ENCODE measurements at places on chromosomes 5 and 9.

DNA sequence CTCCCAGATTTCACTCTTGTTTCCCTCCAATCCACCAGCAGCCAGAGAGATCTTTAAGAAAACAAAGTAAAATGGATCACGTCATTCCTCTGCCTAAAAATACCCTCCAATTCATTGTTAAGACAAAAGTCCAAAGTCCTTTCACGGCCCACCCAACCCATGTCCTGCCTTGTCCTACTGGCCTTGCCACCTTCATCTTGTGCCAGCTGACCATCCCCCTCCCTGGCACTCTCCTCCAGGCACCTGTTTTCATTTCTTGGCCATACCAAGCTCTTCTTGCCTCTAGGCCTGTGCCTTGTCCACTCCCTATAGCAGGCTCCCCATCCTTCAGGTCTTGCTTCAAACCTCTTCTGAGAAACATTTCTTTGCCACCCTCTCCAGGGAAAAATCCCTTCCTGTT is 307.6 kb downstream of the MSX2 start:
- no peak overlapping the region for H3K27ac ChIP-seq
- no peak overlapping the region for H3K4me3 ChIP-seq
- peaks cover 8% of the 10 kb centered on the region for H3K27me3 ChIP-seq
- no peaks in the 10 kb centered on the region for H3K4me1 ChIP-seq
- H3K36me3 ChIP-seq, result no peaks in the 10 kb centered on the region
- no peak for DNase-seq

GRCh38 chr5:150454492-150455229 is 5.1 kb upstream of the RPS14 start:
- no peak overlapping the region for H3K4me3 ChIP-seq
- peaks cover 29% of the 10 kb centered on the region for H3K4me1 ChIP-seq
- H3K27ac ChIP-seq, result no peak overlapping the region

DNA sequence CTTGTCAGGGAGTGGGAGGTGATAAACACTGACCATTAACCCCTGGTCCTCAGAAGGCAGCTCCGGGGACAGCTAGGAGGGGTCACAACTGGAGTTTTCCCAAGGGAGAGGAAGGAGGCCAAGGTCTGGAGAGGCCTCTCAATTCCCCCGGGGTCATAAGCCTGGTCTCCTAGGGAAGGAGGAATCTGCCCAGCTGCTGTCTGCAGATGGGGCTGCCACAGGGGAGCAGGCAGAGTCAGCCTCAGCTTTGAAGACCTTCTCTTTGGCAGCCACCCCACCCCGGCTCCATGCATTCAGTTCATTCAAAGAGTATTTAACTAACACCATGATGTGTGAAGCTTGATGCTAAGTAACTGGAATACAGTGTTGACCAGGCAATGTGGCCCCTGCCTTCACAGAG is 74.6 kb upstream of the HSPA9 start:
- H3K36me3 ChIP-seq, result peaks cover 4% of the 10 kb centered on the region
- H3K4me3 ChIP-seq, result no peak overlapping the region
- no peak overlapping the region for H3K27ac ChIP-seq

DNA sequence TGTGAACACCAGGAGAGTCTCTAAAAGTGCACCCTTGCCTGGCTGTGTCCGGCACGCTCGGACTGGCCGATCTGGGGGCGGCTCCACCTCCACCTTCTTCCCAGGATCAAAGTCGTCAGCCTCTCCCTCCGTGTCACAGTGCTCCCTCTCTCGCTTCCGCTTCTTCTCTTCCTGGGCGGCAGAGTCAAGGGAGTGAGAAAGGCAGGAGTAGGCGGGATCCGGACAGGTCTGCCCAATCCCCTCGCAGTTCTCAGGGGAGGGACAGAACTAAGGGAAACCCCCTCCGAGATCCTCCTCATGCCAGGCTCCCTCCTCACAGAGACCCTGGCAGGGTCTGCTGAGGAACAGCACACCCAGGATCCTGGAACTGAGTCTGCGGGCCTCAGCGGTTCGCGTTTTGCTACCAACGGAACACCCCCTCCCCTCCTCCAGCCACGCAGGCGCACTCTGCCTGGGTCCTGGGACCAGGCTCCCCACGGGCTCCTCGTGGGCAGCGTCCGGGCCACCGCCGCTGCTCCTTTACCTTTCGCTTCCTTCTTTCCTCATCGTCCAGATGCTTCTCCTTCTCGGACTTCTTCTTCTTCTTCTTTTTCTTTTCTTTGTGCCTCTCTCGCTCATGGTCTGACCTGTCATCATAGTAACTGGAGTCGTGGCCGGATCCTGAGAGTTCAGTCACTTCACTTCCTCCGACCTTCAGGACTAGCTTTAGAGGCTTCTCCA is 1.3 kb downstream of the BRD9 start:
- peak overlapping the region; percentile 93 for H3K27ac ChIP-seq
- no peak for DNase-seq
- no peaks in the 10 kb centered on the region for H3K27me3 ChIP-seq
- peaks cover 18% of the 10 kb centered on the region for H3K4me1 ChIP-seq

DNA sequence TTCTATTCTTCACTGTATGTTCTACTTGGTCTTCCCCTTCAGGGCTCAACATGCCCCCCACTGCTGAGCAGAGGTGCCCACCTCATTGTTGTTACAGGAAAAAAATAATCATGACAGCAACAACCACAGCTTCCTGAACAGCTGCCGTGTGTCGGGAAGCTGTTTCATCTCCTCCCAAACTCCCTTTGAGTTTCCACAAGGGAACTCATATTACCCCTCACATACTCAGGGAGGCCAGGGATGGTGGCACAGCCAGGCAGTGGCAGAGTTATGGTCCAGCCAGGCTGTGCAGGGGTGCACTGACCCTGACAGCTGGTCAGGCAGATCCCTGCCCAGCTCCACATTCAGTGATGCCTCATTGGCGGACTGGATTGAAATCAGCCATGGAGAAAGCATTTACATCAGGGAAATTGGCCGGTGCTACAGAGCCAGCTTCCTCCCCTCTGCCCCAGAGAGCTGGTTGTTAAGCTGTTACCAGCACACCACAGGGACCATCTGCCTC is 37.3 kb downstream of the SARDH start:
- peaks cover 2% of the 10 kb centered on the region for H3K36me3 ChIP-seq
- H3K27ac ChIP-seq, result peak overlapping the region; percentile 97
- H3K4me1 ChIP-seq, result peaks cover 45% of the 10 kb centered on the region
- peak overlapping the region; percentile 81 for H3K4me3 ChIP-seq

GRCh38 chr9:114107286-114108001 is 8.4 kb upstream of the KIF12 start:
- no peak for DNase-seq
- H3K4me3 ChIP-seq, result no peak overlapping the region
- H3K36me3 ChIP-seq, result no peaks in the 10 kb centered on the region
- peaks cover 16% of the 10 kb centered on the region for H3K27me3 ChIP-seq
- no peak overlapping the region for H3K27ac ChIP-seq

DNA sequence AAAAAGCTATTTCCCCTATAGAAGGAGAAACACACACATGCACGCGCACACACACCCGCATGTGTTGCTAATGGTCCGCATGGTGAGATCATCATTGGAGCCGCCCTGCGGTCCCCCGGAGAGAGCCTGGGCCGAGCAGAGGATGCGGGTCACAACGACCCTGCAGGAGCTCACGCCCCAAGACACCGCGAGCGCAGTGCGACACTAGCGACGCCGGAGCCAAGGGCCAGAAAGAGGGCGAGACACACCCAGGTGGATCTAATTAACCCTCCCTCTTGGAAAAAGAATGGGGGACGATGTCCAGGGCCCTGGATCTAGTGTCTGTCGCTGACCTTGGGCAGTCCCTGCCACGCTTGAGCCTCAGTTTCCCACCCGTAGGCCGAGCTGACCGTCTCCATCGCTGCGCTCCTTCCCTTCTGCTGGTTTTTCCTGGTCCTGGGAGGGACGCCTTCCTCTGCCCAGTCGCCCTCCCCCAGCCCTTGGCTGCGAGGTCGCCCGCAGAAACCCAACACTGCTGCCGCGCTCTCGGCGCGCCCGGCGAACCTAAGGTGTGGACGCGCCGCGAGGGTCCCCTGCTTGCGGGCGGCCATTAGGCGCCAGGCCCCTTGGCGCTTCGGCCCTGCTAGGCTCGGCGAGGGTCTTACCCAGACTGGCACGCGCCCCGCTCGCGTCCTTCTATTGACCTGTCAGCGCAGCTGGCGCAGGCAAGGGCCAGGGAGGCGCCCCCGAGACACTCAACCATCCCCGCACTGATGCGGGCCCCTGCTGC is 47.5 kb upstream of the RNF20 start:
- peaks cover 9% of the 10 kb centered on the region for H3K36me3 ChIP-seq
- no peak overlapping the region for H3K27ac ChIP-seq
- H3K27me3 ChIP-seq, result peaks cover 56% of the 10 kb centered on the region

DNA sequence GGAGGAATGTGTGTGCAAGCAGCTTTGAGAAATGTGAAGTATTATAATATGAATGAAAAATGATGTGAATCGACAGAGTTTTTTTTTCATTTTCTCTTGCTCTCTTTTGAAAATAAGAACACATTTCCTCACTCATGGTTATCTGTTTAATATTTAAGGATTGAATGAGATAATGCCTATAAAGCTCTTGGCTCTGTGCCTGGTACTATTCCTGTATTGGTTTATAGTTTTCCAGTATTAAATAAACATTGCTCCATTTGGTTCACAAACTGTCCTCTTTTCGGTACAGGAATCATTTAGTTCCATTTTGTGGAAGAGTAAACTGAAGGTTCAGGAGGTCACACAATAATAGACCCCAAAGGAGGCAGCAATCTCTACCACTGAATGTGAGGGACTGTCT is 1185.5 kb upstream of the WWC1 start:
- H3K4me3 ChIP-seq, result no peak overlapping the region
- H3K4me1 ChIP-seq, result no peaks in the 10 kb centered on the region
- H3K36me3 ChIP-seq, result no peaks in the 10 kb centered on the region
- H3K27ac ChIP-seq, result no peak overlapping the region
- no peaks in the 10 kb centered on the region for H3K27me3 ChIP-seq

- peaks cover 13% of the 10 kb centered on the region for H3K27me3 ChIP-seq
- H3K27ac ChIP-seq, result no peak overlapping the region
- H3K36me3 ChIP-seq, result no peaks in the 10 kb centered on the region
- no peaks in the 10 kb centered on the region for H3K4me1 ChIP-seq
- no peak overlapping the region for H3K4me3 ChIP-seq
These were observed 28.2 kb downstream of the NMUR2 start for GRCh38 chr5:152376886-152377285.

DNA sequence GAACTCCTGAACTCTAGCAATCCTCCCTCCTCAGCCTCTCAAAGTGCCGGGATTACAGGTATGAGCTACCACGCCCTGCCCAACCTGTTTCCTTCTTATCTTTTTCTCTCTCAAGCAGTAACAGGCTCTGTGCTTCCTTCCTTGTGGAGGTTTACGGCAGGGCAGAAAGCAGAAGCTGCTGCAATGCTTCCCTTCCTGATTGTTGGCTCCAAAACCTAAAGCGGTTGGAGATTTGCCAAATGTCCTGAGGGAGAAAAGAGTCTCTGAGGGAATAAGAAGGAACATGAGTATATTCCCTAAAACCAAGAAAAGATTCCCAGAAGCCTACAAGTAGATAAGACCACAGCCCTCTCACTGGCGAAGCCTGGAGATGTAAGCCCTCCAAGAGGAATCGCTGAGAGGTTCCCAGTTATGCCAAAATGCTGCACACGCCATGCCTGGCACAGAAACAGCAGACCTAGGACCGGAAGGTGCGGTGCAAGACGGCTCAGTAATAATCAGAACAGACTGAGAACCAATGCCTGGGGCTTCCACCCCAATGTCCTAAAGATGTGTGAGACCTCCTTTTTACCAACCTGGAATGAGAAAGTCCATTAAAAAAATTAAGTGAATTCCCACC is 73.2 kb downstream of the APTX start:
- no peaks in the 10 kb centered on the region for H3K4me1 ChIP-seq
- no peak overlapping the region for H3K27ac ChIP-seq
- DNase-seq, result no peak
- no peak overlapping the region for H3K4me3 ChIP-seq
- H3K27me3 ChIP-seq, result no peaks in the 10 kb centered on the region

All from naive thymus-derived CD8-positive, alpha-beta T cell (primary cell).